ENCODE measurements at places on chromosomes 3 and 15.

DNA sequence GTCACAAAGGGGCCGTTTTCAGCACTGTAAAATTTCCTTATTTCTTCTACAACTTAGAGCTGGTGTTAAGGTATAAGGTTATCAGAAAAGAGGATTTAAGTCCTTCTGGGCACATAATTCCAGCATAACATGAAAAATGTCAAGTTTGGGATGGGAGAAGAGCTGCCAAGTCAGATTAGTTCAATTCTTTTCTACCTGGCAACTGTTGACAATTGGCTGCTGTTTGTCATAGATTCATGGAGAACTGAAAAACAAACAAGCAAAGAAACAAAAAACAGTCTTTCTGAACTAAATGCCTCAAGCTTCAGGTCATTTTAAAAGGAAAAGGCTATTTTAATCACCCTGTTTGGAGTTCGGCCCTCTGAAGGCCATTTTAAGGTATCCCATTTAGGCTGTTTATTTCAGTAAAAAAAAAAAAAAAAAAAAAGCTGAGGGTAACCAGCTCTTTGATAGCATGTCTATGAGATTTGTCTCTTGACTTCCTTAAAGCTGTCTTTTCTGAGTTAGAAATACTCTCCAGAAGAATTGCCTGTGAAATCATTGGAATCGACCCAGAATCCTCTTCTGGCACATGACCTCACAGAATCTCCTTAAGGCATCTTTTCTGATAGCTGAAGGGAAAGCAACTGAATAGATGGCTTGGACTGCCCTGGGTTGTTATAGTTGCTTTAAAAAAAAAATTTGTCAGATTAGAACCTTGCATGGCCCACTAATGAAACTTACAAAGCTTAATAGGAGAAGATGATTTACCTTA is 173.3 kb downstream of the SEMA6D start:
- DNase-seq, result no peak

- DNase-seq, result no peak
Observed at GRCh38 chr3:45241206-45241605, 15.1 kb upstream of the TMEM158 start.

- no peak for DNase-seq
Observed at GRCh38 chr15:87686339-87686738, 570.2 kb downstream of the NTRK3 start.

- DNase-seq, result no peak
Observed at GRCh38 chr15:79948095-79948695, 22.8 kb downstream of the BCL2A1 start.

DNA sequence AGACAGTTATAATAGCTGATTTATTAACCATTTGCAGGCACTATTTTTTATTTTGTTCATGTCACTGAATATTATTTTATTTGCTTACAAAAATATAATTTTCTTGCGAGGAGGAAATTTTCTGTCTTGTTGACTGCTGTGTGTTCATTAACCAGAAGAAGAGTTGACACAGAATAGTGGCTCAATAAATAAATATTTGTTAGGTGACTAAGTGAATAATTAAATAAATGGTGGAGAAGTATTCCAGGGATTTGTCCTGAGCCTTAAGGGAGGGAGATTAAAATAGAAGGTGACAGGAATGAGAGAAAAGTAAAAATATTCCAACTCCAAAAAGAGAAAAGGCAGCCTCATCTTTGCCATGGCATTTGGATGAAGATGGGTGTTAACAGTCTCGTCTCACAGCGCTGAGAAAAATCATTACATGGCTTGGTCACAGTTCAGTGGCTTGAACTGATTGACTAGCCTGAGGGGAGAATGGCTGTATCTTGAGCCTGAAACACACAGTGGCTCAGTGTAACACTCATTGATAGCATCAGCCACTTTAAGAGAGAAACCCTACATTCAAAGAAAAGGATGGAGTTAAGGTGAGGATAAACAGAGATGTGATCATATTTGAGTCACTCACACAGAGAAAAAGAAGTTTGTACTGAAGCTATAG is 449.9 kb upstream of the NAALADL2 start:
- no peak for DNase-seq

DNA sequence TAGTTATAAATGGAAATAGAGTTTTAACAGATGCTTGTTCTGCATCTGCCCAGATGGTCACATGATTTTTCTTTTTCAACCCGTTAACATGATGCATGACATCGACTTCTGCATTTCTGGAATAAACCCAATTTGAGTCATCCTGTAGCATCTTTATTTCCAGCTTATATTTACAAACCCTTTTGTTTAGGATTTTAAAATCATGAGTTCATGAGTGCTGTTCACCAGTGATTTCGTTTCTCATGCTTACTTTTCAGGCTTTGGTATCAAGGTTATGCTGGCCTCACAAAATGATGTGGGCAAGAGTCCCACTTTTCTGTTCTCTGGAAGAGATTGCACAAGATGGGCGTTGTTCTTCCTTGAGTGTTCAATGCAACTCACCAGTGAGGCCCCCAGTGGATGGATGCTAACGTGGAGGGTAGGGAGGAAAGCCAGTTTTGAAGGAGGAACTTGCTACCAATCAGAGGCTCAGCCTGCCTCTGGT is 5.2 kb downstream of the HRH1 start:
- no peak for DNase-seq

- DNase-seq, result no peak
Observed at GRCh38 chr15:35376707-35377106, 169.3 kb downstream of the DPH6 start.

DNA sequence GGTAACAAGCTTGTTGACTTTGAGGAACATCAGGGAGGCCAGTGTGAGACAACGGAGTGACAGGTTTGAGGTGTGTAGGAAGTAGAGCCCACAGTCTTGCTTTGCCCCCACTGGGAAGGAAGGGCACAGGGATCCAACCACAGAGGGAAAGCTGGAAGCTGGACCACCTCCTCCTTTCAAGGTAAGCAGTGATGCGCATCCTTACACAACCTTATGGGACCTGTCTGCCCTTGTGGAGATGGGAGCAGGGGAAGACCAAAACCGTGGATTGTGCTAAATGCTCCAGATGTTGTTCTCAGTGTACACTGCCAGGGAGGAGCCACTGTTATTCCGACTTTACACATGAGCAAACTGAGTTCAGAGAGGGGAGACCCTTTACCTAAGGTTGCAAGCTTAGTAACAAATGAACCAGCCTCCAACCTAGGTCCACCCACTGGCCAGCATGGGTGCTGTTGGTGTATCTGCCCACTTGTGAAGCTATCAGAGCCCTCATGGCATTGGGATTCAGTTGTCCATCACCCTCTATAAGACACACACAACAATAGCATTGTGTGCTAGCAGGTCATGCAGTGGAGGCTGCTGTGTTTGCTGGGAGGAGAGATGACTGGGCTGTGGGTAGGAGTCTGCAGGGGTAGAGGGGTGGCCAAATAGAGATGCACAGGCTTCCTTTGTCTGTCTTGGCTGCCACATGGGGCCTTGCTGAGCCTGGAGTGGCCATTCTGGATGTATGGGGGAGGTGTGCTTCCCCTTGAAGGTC is 586 bp upstream of the LSMEM2 start:
- no peak for DNase-seq

DNA sequence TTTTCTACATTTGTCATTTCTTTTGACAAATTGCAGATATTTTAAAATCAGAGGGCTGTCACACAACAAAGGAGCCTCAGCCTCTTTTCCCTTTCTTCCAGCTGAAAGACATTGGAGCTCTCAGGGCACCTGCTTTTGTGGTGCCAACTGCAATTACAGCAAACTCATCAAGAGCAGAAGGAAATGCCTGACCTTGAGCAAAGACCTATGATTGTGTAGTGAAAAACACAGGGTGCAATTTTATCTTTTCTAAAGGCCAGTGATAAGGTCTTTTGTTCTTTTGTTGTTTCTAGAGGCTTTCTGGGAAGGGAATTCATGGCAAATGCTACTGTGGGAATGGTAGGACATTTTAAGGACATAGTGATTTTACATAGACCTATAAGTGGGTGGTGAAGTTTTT is 214.3 kb downstream of the OXSM start:
- DNase-seq, result no peak

DNA sequence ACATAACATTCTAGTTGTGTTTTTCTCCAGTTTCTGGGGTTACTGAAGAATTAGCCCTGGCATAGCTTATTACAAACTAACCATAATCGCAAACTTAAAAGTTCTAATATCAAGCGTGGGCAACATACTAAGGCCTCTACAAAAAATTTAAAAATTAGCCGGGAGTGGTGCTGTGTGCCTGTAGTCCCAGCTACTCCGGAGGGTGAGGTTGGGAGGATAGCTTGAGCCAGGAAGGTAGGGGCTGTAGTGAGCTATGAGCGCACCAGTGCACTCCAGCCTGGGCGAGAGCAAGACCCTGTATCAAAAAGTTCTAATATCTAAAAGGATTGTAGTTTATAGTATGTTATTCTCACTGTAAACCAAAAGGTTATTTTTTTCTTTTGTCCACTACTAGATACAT is 1.1 kb downstream of the OIP5 start:
- DNase-seq, result no peak

GRCh38 chr3:26365706-26366105 is 256.9 kb upstream of the LRRC3B start:
- DNase-seq, result no peak

GRCh38 chr3:100606894-100607512 is 2.4 kb upstream of the ADGRG7 start:
- no peak for DNase-seq

DNA sequence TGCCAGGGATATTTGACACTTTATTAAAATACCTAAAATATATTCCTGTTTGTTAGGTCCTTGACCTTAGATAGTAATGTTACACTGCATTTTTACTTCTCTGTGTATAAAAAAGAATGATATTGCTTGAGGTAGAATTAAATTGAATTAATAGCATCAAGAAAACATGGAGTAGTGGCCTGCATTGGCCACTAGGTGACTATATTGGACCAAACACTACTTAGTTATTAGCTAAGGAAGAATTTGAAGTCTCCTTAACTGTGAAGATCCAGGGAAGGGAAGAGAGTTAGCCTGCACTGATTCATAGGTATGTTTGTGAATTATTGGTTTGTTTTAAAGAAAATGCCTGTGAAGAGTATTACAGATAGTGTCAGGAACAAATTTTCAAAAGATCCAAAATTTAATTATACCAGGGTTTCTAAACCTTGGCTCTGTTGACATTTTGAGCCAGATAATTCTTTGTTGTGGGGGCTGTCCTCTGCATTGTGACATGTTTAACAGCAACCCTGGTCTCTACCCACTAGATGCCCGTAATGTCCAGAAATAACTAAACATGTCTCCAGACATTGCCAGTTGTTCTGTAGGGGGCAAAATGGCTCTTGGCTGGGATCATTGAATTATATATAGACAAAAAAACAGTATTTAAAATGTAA is 103.6 kb upstream of the THSD4 start:
- no peak for DNase-seq

DNA sequence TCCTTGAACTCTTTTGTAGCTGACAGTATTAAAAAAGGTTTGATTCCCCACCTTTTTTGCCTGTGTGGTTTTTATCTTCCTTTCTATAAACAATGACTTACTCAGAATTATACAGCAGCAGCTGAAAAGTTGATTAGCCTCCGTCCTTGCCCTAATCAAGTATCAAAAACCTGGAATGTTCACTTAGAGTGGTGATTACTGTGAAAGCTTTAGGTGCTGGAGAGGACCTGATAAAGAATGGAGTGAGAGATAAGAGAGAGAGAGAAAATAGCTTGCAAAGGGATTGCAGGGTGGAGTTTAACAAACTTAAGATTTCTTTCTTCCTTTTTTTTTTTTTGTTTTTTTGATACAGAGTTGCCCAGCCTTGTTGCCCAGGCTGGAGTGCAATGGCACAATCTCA is 6.7 kb downstream of the CGNL1 start:
- DNase-seq, result no peak

- no peak for DNase-seq
Observed at GRCh38 chr15:81343371-81343770, 19.4 kb upstream of the STARD5 start.

DNA sequence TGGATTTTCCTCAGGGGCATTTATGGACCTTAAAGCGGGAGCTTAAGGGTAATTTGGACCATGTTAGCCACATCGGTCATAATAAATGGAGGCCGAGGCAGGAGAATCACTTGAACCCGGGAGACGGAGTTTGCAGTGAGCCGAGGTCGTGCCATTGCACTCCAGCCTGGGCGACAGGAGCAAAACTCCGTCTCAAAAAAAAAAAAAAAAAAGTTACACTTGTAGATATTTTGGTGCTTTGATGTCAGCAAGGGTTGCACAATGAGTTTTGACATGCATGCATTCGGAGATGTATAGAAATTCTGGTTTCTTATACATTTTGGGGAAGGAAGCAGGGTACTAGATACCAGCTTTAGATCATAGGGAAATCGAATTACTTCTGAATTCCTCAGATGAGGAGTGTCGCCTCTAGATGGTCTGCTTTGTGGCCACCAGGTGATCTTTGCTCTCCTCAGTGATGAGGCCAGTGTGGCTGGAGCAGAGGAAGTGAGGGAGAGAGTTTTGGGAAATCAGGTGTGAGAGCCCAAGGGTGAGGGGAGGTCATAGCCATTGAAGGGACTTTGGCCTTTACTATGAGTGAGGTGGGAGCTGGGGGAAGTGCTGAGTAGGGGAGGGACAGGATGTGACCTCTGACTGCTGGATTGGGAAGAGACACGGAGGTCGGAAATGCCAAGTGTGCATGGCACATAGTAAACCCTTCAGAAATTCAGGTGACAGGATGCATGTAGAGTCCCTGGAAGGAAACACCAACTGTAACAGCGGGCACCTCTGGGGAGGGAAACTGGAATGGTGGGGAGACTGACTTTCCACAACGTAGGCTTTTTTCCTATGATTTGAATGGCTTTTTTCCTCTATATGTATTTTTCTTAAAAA is 8.4 kb upstream of the RBSN start:
- no peak for DNase-seq

- peak; percentile 67 for DNase-seq
Observed at GRCh38 chr3:185942907-185943759, 5.3 kb upstream of the TRA2B start.

GRCh38 chr15:43251185-43251870 is 15.4 kb downstream of the TGM5 start:
- DNase-seq, result no peak

- DNase-seq, result no peak
Observed at GRCh38 chr3:134087060-134087974, 57.6 kb upstream of the SLCO2A1 start.

GRCh38 chr3:46544771-46545503 is 21.2 kb downstream of the LRRC2 start:
- DNase-seq, result no peak

- no peak for DNase-seq
Observed at GRCh38 chr3:23921052-23921511, 4.2 kb downstream of the RPL15 start.

- no peak for DNase-seq
Observed at GRCh38 chr3:78857494-78858111, 910.2 kb downstream of the ROBO1 start.

- no peak for DNase-seq
Observed at GRCh38 chr3:111856501-111856900, 2.6 kb upstream of the PHLDB2 start.
